Vagina (tissue), 2 donors: ENCODE measurements at places on chromosomes 1 and 21. TPM values are rescaled to one million over a fixed set of nuclear protein-coding genes. Genes with fewer than 3 reads are reported as not detected.

GRCh38 chr1:231107151-231107550, 54.7 kb upstream of the TRIM67 start:
- peak; percentile 79 for DNase-seq

DNA sequence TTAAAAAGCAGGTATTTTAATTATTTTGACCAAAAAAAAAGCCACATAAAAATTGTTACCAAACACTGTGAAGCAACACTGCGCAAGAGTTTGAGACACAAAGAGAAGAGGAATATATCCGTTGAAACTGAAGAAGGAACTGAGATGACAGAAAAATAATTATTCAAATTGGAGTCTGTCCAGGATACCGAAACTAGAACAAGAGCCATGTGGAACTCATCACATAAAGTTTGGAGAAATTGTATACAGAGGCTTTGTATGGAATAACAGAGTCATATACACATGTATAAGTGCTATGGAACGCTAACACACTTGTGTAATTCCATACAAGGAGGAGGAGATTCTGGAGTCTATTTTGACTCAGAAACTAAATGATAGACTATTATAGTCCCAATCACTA, 675.1 kb upstream of the ADGRL2 start:
- no peak for DNase-seq

DNA sequence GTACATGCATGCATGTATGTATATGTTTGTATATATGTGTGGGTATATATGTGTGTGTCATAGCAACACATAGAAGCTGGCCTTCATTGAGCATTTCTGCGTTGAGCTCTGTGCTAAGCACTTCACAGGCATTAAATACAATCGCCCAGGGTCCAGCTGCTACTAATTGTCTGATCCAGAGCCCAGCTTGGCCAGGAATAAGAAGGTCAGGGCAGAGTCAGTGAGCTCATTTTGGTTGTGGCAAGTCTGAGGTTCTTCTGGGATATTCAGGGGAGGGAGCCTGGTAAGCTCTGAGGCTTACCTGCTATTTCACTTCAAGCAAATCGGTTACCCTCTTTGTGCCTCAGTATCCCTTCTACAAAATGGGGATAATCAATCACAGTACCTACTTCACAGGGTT, 59.6 kb downstream of the FOXO6 start:
- DNase-seq = no peak

- DNase-seq = no peak
These were observed 5.7 kb upstream of the IFFO2 start for GRCh38 chr1:18962121-18962721.

The RGS2 gene
- 100 TPM for total RNA-seq

The ACOT7 gene
- 38.8 TPM for total RNA-seq
